ENCODE measurements at places on chromosomes 7 and 10. TPM values are rescaled to one million over a fixed set of nuclear protein-coding genes. Genes with fewer than 3 reads are reported as not detected.
A peak's percentile ranks its signal among the peaks of the same experiment; 100 is the strongest.

DNA sequence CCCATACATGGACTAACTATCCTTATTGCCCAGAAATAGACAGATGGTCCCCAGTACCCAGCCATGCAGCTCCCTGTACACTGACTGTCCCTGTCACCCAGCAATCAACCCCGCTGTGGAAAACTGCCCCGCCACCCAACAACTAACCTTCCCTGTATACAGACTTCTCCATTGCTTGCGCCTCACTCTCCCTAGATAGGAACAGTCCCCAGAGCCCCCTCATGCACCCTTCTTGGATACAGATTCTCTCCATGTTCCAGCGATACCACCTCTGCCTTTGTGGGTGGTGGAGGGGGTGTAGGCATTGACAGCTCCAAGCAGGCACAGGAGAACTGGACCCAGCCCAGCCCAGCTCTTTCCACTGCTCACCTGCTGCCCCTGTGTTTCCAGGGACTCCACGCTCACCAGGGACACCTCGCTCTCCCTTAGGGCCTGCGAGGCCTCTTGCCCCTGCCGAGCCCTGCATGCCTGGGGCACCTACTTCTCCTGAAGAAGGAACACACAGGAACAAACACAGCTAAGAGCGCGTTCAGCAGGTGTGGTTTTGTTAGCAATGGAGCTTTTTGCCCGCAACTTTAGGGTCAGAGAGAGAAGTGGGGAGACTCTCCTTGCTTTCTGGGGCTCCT lies 7.2 kb downstream of the SFTPD start:
- no peak for DNase-seq

DNA sequence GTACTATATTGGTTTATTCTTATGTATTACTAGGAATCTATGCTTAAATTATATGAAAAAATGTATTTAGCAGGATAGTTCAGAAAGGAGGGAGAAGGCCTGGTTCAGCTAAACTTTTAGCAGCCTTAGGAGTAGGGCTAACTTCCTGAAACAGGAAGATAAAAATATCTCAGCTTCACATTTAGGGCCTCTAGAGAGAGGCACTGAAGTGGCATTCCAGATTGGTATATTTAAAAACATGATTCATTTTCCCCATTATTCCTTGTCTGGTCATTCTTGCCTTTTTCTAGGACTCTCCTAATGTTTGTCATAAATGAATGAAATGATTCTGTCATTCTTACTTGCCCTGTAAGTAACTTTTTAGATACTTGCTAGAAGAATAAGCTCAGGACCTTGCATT lies 63.0 kb upstream of the CYP26C1 start:
- DNase-seq: no peak

DNA sequence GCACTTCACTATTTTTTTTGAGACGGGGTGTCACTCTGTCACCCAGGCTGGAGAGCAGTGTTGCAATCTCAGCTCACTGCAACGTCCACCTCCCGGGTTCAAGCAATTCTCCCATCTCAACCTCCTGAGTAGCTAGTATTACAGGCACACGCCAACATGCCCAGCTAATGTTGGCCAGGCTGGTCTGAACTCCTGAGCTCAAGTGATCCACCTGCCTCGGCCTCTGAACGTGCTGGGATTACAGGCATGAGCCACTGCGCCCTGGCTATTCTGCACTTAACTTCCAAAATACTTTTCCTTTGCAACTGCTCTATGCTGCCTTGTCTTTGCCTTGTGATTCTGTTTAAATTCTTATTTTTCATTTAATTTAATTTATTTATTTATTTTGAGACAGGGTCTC lies 67.0 kb upstream of the ZNF479 start:
- no peak for DNase-seq

- DNase-seq: no peak
These were observed 994 bp upstream of the CYP51A1 start for GRCh38 chr7:92135052-92135889.

DNA sequence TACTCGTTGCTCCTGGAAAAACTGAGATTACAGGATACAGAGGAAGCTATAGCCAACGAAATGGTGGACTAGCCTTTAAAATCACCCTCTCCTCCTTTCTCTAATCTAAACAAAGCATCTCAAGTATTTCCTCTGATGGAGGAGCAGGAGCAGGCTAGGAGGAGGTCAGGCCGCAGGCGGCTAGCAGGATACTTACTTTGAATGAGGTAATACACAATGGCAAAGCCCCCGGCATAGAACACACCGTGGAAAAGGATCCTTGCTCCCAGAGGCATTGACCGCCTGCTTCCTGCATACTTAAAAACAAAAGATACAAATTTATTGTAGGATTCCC lies 64.4 kb downstream of the STK17A start:
- no peak for DNase-seq

PDE6C gene
- total RNA-seq: not detected

GRCh38 chr10:110181451-110181850 lies 26.0 kb upstream of the MXI1 start:
- no peak for DNase-seq

RNF133 gene
- total RNA-seq: 0.40 TPM

GRCh38 chr7:92461027-92462003 lies 14.0 kb downstream of the GATAD1 start:
- DNase-seq: peak; percentile 56
